ENCODE measurements at places on chromosomes 4 and X.

DNA sequence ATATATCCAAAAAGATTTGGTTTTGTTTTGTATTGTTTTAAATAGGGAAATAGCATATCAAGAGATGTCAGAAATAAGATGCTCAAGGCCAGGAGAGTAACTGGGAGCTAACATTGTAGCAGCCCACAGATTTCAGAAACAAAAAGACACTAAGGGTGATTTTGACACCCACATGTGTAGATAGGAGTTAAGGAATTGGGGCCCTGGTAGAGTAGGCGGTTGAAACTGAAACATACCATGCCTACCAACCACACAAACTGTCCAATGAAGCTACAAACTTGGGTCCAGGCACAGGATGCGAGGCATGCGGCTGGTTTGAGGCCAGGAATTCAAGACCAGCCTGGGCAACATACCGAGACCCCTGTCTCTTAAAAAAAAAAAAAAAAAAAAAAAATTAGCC, 6.3 kb upstream of the HSPA4L start:
- DNase-seq = no peak

GRCh38 chr4:38279650-38280322, 319.6 kb downstream of the PTTG2 start:
- DNase-seq = no peak

DNA sequence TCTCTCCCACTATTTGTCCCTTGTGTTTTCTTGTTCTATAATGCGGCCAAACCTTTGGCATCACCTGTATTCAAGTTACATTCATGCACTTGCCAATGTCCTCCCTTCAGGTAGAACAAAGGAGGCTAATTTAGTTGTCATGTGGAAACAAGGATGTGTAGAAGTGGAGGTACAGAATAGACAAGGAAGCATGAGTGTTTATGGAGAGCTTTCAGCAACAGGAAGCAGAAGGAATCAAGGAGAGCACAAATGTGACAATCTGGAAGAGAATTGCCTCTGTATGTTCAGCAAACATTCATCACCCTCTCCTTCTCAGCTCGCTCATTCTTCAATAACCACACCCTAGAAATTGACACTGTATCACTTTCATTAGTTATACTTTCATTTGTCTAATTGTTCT, 103.4 kb downstream of the SLC7A11 start:
- DNase-seq = no peak

DNA sequence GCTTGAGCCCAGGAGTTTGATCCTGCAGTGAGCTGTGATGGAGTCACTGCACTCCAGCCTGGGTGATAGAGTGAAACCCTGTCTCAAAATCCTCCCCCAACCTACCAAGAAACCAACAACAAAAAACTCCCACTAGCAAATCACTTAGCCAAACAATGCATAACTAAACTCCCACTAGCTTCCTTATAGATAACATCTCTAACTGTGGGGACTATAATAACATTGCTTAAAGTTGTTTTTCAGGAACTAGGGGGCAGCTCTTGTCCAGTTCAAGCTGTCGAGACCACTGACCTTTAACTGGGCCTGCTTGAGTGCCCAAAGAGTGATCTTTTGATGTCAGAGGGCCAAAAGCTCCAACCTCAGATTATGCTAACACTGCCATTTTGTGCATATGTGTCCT, 81.7 kb downstream of the FREM3 start:
- DNase-seq = peak; percentile 13

DNA sequence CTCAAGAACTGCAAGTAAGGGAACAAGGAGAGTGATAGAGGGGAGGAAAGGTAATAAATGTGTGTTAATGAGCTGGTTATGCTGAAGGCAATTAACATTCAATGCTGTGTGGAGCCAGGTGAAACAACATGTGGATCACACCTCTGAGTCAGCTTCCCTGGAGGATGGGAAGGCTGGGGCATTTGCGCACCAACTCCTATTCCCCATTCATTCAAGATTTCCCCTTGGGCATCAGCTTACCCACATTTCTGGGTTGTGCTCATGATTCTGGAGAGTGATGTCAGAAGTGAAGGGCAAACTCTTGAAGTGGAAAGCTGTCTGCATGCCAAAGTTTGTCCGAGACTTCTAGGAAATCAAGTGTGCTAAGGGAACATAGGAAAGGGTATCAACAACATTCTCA, 461.4 kb downstream of the MID1IP1 start:
- no peak for DNase-seq

DNA sequence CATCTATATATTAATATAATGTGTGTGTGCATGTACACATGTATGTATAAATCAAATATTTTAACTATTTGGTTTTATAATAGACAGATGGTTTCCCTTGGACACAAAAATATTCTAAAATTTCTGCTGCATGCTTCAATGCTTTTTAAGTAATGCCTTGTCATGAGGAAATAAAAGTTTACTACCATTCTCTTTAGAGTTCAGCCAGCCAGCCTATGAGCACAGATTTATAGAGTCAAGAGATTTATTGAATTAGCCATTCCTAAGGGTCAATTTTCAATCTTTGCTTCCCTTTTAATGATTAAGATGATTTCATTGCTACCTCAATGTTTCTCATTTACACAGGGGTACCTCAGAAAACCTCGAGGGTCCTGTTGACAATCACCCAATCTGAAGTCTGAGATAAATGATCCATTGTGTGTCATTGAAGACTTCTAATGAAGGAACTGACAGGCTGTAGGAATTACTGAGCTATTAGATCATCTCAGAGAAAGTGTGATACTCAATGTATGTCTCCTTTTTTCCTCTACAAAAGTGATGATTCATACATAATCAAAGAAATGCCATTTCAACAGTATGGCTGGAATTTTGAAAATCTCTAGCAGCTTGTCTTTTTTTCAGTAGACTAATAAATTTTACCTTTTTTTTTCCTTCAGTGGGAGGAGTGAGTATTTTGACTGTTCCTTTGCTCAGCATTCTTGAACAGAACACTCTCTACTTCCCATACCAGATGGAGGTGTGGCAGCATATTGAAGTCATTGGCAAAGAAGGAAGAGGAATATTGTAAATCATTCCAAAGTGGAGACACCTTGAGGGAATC, 222.6 kb upstream of the PCDH18 start:
- DNase-seq = no peak

GRCh38 chr4:120865985-120866384, 56.5 kb downstream of the PRDM5 start:
- DNase-seq = no peak

GRCh38 chrX:79721234-79721633, 293.3 kb upstream of the TBX22 start:
- DNase-seq = no peak

DNA sequence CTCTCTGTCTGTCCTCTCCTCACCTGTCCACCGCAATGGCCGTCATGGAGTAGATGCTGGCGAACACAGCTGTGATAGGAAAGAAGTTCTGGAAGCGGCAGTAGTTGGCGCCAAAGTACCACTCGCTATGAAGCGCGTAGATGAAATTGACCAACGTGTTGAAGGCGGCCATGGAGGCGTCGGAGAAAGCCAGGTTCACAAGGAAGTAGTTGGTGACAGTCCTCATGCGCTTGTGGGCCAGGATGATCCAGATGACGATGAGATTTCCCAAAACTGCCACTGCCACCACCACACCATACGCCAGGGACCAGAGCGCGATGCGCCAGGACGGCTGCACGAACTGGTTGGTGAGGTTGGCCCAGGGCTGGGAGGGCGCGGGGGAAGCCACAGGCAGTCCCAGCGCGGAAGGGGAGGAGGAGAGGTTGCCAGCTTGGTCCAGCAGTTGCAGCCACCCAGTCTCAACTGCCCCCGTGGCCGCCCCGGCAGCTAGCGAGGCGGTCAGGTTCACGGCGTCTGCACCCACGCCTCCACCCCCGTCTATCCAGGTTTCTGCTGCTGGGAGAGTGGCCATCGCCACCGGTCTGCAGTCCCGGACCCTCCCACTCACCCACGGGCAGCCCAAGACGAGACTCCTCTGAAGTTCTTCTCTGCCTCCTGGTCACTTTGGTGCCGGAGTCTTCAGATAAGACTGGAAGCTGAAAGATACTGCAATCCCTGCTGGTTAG, 518 bp downstream of the TACR3 start:
- DNase-seq = no peak

GRCh38 chrX:122565952-122566351, 618.1 kb upstream of the GRIA3 start:
- no peak for DNase-seq

DNA sequence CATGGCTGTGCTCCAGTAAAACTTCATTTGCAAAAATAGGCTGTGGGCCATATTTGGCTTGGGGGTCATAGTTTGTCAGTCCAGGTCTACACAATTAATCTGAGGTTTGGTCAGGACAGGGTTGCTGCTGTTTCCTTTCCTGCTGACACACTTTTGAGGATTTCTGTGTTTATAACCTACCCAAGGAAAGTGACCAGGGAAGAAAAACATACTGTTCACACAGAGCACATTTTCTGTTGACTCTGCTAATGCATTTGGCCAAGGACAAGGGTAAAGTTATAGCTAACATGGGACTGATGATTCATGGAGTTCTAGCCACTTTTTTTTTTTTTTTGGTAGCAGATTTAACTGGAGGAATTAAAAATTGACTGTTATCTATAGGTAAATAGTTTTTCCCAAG, 43.9 kb upstream of the GEMIN8 start:
- DNase-seq = no peak

- no peak for DNase-seq
Observed at GRCh38 chr4:100833906-100834305, 316.1 kb upstream of the EMCN start.

DNA sequence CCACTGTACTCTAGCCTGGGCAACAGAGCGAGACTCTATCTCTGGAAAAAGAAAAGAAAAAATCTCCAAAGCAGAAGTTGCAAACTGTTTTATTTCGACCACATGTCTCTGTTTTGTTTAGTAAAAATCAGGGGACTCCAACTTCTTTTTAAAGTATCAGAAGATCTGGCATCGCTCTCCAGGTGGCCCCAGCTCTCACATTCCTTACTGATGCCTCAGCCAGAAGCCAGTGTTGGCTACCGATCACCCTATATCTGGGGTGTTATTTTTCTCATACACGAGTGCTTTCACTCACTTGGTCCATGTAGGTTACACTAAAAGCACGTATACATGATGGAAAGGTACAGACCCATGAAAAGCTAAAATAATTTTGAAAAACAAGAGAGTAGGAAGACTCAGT, 8.3 kb downstream of the MPP1 start:
- no peak for DNase-seq

- no peak for DNase-seq
Observed at GRCh38 chr4:137649711-137650450, 117.6 kb upstream of the PCDH18 start.

- no peak for DNase-seq
Observed at GRCh38 chrX:18654875-18655836, 16.8 kb downstream of the RS1 start.

GRCh38 chr4:77015390-77015789, 60.4 kb downstream of the CCNI start:
- no peak for DNase-seq

DNA sequence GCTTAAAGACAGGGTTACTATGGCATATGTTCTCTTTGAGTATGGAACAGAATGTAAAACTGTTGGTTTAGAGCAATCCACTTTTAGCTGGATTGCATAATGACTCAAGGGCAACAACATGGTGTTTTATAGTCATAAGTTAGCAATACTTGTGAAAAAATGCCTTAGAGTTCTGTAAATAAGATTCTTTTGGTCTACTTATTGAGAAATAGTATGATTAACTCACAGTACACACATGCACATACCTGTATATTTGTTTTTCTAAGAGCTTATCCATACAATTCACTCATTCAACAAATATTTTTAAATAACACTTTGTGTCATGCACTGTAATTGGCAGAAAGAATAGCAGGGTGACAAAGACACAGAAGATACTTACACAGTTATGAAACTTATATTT, 1415.5 kb downstream of the PCDH7 start:
- DNase-seq = no peak
